ENCODE measurements at places on chromosomes 1 and 21.

GRCh38 chr1:81597720-81598426 lies 202.9 kb upstream of the ADGRL2 start:
- no peak for DNase-seq

GRCh38 chr1:188169971-188170370 lies 1341.2 kb downstream of the PLA2G4A start:
- DNase-seq: no peak

DNA sequence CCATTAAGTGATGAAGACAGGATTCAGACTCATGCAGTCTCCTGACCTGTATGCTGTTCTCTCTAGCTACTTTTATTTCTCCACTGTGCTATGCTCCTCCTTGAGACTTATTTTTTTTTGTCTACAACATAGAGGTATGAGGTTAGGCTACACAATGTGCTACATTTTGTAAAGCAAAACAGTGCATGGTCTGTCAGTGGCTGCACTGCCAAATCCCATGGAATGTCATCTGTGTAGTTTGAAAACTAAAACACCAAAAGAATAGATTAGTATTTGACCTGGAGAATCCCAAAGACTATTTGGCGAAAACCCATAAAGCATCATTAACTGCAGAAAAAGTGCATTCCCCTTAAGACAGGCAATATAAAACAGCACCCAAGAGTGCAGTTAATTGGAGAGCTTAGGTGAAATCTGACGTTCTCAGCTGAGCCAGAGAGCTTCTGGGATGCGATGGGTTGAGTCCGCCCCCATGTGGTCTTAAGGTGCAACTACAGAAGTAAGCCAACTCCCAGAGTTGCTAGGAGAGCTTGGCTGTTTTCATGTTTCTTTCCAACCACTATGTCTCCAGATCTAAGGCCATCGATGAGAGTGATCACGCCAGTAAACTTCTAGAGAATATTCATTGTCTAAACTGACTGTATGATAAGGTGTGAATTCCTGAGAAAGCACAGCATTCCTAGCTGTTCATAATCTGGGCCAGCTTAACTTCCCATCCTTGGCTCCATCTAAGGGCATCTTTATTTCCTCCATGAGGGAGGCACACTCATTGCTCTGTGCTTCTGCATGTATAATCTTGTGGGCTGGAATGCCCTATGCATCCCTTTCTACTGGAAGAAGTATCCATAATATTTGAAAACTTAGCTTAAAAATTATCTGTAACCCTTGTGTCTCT lies 20.7 kb upstream of the CYP2J2 start:
- peak; percentile 57 for DNase-seq

DNA sequence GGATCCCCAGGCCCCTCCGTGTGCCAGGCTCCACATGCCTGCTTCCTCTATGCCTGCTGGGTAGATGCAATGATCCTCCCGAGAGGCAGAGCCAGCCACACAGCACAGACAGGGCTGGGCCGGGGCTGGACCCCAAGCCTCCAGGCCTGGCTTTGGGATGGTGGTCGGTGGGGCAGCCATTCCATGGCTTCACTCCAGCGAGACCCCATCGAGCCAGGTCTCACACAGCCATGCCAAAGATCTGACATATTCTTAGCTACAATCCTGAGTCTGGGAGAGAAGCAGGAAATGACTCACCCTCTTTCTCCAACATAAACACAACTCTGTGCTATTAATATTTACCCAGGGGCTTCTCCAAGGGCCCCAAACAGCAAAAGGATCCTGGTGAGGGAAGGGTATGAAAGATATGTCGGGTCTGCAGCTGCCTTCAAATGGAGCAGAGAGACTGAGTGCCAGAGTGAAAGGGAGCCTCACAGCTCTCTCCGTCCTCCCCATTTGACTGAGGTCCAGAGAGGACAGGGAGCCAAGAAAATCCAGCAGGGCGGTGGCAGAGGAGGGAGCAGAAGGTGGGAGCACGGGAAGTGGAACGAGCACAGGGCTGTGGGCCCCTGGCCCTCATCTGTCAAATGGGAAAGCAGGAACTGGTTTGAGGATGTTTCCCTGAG lies 639.5 kb downstream of the MATN1 start:
- no peak for DNase-seq

DNA sequence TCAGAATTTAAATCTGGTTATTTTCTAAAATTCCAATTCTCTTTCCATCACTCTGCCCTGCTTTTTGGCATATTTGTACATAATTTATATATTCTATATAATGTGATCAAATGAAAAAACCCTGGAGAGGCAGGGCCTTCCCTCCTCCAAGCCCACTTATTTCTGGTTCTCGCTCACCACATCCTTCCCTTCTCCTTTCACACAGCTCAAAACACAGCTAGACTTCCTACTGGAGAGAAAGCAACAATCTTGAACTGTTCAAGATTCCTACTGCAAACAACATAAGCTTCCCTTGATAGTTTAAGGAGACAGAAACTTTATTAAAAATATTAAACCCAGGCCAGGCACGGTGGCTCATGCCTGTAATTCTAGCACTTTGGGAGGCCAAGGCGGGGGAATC lies 7.6 kb upstream of the AIM2 start:
- no peak for DNase-seq

GRCh38 chr1:70892930-70893329 lies 154.7 kb downstream of the PTGER3 start:
- DNase-seq: no peak

DNA sequence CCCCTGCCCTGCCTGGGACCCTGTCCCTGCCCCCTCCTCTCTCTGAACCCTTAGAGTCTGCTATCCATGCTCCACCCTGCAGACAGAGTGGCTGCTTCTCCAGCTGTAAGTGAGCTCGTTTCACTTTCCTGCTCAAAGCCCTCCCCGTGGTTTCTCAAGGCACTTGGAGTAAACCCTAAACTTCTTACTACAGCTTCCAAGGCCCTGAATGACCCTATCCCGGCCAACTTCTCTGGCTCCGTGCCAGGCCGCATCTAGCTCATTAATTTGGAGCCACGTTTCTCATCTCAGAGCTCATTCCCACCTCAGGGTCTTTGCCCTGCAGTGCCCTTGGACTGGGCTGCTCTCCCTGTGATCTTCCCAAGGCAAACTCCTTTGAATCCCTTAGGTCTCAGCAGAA lies 235.1 kb upstream of the RUNX1 start:
- no peak for DNase-seq

DNA sequence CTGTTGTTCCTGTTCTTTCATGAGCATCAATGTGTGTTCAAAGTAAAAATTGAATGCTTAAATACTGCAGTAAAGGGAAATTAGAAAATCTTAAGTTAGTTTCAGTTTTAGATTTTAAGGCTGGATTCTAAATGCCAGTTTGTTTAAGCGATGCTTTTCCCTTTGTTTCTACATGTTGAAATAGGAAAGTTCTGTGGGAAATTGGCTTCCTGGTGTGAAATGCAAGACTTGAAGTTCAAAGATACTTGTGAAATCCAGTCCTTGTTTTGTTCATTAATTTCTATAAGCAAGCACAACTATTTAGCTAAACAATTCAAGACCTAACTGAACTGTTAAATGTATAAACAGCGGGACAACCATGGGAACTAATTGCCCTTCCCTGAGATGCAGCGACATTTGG lies 149.1 kb downstream of the LYPLAL1 start:
- no peak for DNase-seq

DNA sequence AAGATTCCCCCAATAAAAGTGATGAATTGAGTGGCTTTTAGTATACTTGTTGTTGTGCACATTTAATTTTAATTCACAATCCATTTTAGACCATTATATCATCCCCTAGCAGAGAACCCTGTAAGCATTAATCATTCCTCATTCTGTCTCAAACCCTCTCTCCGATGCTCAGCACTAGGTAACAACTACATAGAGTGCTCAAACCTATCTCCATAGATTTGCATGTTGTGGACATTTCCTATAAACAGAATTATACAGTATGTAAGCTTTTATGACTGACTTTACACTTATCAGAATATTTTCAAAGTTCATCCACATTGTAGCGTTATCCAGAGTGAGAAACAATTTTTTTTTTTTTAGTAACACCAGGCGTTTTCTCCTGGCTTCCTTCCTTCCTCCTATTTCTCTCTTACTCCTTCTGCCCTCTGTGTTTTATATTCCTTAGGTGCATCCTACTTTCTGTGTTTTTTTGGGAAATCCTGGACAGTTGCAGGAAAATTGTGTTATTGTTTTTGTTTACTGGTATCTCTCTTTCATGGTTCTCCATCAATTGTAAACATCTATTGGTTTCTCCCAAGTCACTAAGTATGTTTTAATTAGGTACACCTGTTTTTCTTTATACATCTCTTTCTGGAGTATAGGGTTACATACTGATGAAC lies 1528.0 kb upstream of the TPTE start:
- DNase-seq: no peak

GRCh38 chr1:107935396-107936064 lies 29.4 kb downstream of the VAV3 start:
- peak; percentile 52 for DNase-seq

GRCh38 chr1:63316598-63316983 lies 5.8 kb upstream of the FOXD3 start:
- no peak for DNase-seq

DNA sequence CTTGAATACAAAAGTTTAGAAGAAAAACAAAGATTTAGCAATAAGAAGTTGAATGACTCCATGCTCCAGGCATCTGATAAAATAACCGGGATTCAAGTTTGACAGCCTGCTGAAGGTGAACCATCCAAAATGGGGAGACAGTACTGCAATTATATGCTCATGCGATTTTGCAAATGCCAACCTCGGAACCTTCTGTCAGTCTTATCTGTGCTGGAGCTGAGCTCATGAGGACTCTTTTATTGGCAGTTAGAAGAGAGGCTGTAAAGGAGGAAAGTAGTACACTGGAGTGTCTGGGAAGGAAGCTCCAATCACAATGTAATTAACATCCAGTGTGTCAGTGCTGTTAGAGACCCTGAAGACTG lies 170.0 kb downstream of the GALNT2 start:
- no peak for DNase-seq

DNA sequence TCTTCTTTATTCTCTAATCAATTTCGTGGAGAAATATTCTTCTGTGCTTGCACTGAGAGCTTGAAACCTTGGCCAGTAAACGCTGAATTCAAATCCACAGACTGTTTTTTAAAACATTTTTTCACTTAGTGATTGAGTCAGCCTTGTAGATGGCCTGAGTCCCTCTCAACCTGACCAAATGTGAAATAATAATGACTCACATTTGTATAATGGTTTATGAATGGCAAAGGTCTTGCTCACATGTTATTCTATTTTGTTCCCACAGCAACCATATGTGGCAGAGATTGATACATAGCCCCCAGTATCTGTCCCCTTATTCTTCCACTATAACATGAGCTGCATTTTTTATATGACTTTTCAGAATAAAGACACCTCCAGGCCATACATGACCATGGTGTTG lies 47.8 kb upstream of the CCDC190 start:
- no peak for DNase-seq

DNA sequence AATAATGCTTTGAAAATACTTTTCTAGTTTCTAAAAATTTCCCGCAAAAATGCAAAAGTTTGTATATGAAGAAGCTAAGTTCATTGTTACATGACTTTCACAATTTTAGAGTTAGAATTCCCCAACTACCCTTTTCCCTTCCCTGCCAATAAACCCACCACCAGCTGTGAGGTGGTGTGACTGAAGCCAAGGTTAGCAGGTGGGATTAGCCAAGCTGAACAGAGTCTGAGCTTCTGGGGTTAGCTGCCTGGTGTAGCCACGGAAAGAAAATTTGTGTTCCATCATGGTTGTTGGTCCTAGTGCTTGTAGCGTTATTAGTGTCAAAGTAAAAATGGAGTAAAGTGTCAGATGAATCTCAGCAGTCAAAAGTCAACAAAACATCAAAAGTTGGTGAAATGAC lies 110.9 kb downstream of the ASTN1 start:
- DNase-seq: no peak

DNA sequence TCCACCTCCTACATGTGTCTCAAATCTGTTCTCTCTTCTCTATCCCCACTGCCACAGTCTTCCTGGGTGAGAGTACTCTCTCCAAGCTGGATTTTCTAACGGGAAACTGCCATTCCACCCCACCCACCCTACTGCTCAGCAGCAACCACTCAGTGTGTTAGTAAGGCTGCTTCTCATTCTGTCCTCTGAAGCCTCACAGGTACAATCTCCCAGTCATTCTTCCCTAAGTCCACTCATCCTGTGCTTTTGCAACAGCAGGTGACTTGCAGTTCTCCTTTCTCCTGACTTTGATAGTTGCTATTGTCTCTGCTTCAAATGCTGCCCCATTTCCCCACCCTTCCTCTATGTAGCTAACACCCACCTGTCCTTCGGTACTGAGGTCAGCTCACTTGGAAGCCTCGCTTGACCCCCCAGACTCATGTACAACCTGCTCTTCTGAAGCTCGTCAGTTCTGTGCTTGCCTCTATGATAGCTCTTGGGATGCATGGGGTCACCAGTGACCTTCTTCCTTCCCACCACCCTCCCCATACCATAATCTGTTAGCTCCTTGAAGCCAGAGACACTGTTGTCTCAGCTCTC lies 188.9 kb downstream of the RRAGC start:
- no peak for DNase-seq

GRCh38 chr1:226405411-226405988 lies 2.4 kb downstream of the PARP1 start:
- DNase-seq: peak; percentile 47

DNA sequence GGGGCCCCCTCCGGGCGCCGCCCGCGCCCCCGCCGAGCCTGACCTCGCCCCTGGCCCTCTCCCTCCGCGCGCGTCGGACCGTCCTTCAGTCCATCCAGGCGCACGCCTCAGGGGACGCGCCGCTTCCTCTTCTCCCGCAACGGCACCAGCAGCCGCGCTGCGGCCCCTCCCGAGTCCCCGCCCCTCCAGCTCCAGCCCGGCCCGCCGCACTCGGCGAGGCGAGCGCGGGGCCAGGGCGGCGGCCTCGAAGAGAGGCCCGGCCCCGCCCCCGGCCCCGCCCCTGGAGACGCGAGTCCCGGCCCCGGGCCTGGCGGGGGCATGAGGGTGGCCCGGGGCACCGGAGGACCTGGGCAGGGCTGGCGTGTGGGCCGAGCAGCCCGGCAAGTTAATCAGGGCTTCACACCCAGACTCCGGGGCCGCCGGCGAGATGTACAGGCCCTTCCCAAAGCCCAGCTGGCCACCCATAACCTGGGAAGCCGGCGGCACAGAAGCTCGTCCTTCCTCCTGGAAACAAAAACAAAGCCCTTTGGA lies at the start of gene IGSF3:
TSS of gene IGSF3 (minus strand) at position 159 of the 531 bp plus-strand sequence. CDS start 1,407 bp downstream, outside the sequence.
- DNase-seq: peak; percentile 60

DNA sequence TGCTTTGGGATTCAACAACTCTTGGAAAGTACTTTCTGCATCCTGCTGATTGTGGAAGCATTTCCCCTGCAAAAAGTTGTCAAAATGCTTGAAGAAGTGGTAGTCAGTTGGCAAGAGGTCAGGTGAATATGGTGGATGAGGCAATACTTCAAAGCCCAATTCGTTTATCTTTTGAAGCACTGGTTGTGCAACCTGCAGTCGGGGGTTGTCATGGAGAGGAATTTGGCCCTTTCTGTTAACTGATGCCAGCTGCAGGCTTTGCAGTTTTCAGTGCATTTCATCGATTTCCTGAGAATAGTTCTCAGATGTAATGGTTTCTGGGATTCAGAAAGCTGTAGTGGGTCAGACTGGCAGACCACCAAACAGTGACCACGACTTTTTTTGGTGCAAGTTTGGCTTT lies 47.6 kb upstream of the GJA5 start:
- no peak for DNase-seq
